ENCODE measurements at places on chromosomes 1 and 21.

DNA sequence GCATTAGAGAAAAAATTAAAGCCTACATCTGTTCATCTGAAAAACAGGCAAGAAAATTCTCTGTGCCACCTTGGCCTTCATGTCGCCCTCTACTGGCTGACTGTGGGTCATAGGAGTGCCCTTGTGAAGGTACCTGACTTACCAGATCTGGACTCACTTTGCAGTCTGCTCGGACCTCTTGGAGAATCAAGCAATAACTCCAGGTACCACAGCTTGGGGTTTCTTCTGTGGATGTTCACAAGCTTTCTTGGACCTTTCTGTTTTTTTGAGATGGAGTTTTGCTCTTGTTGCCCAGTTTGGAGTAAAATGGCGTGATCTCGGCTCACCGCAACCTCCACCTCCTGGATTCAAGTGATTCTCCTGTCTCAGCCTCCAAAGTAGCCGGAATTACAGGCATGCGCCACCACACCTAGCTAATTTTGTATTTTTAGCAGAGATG, 2.4 kb upstream of the PRAMEF18 start:
- peak; percentile 20 for DNase-seq

- no peak for DNase-seq
Measured at GRCh38 chr1:231611111-231611510, 15.5 kb upstream of the DISC1 start.

DNA sequence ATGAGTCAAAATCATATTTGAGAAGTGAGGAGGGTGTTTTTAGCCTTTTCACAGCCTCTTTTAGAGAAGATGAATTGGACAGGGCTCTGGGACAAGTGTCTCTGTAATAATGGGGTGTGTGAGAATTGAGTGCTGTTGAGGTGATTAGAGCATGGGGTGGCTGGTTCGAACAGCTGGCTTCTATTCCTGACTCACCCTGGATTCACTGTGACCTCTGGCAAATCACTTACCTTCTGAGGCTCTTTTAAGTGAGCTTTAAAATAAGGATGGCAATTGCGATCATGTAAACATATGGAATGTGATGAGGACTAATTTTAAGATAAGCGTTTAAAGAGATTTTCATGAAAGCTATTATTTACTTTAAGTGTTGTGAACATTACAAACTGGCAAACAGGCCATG, 243.4 kb downstream of the ADGRL2 start:
- no peak for DNase-seq

DNA sequence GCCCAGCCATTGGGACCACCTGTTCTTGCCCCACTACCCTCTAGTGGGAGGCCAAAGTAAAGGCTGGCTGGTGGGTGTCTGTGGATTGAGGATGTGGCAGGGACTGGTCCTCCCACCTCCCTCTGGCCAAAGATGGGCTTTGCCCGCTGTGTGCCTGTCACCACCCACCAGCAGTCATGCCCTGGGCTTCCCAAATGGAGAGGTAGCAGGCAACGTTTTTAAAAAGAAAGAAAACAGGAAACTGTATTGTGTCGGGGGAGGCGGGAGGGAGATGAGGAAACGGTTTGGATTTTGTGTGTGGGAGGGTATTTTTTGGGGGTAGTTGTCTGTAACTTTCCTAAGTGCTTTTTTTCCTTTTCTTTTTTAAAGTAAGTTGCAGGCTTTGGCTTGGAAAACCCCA, 30.1 kb downstream of the SZRD1 start:
- peak; percentile 66 for DNase-seq

DNA sequence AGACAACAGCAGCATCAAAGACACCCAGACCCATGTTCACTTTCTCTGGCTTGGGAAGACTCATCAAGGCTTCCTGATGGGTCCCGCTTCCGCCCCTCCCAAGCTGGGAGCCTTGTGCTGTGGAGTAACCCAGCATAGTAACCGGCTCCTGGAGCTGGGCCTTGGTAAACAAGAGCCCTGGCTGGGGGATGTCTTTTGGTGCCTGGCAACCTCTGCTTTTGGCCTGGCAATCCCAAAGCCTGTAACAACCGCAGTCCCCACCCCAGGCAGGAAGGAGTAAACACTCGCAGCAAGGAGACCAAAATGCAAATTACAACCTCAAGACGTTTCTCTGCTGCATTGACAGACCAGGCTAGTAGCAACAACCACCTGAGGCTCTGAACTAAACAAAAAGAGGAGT, 16.9 kb upstream of the THRAP3 start:
- no peak for DNase-seq

GRCh38 chr1:245153081-245153551, 1.7 kb upstream of the KIF26B start:
- peak; percentile 92 for DNase-seq

GRCh38 chr1:63813829-63814277, 40.0 kb downstream of the ROR1 start:
- DNase-seq, result no peak

DNA sequence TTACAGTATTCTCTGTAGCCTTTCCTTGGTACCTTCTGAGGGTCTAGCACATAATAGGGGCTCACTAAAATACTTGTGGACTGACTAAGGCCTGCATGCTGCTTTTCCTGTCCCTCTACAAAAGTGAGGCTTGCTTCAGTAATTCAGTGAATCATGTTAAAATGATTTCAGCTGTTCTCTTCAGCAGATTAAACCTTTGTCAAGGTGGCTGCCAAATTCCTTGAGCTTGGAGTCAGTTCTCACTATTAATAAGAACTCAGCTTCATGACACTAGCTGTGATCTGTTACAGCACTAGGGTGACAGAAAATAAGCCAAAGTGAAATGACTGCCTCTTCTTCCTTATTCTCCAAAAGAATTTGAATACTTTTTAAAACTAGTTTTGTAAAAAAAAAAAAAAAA, 128.8 kb downstream of the KCNN3 start:
- no peak for DNase-seq

GRCh38 chr1:153849487-153850185, 73.1 kb downstream of the GATAD2B start:
- peak; percentile 81 for DNase-seq

GRCh38 chr1:161038523-161039153, at the start of gene TSTD1:
TSTD1 (minus strand) TSS chr1:161038964; CDS start chr1:161038889, 75 bp downstream.
- no peak for DNase-seq

DNA sequence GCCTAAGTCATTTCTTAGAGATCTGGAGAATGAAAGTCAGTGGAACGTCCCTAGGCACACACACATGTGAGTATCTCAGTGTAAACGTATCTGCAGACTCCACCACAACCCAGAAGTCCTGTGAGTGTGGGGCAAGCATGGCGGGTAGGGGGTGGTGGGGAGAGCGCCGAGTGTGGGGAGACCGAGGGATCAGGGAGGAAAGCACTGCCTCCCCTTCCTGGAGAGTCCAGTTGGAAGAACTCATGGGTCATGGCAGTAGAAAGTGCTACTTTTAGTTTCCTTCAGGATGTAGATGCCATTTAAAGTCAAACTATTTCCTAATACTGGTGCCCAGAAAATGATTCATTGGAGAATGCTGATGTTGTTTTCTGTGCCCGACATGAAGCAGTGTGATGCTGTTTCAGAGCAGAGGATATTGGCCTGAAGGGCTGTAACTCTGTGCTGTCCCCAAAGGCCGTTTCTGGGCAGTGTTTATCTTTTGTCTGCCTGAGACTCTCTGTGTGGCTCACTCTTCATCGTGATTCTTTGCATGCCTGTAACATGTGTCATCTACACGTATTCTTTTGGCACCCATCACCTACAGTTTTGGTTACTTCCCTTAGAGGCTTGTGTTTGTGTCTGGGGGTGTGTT, 45.7 kb upstream of the TSPAN2 start:
- no peak for DNase-seq

GRCh38 chr1:43533584-43533983, 2.9 kb downstream of the PTPRF start:
- DNase-seq, result no peak

GRCh38 chr1:211876851-211877590, 46.5 kb upstream of the LPGAT1 start:
- DNase-seq, result no peak

GRCh38 chr1:208108213-208108608, 136.0 kb downstream of the PLXNA2 start:
- no peak for DNase-seq

Data from KBM-7 (cell line).